Lower leg skin (tissue), 4 donors: ENCODE measurements at places on chromosomes 1 and 21. TPM values are rescaled to one million over a fixed set of nuclear protein-coding genes. Genes with fewer than 3 reads are reported as not detected.

The NR0B2 gene
- not detected for total RNA-seq

DNA sequence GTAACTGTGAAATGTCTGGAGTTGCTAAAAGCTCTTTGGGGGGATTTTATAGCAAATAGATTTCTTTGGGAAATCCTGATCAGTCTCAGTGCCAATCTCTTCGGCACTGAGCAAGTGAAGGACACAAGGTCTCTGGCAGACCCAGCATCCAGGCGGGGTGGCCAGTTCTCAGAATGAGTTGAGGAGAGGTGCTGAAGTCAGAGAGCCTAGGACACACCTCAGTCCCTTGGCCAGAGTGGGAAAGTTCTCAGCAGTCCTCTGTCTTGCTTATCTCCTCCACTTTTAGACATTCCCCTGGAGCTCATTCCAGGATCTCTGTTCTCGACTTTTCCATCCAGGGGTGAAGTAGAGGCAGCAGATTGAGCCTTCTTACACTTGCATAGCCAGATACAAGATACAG lies 6.7 kb downstream of the HLX start:
- DNase-seq: no peak

DNA sequence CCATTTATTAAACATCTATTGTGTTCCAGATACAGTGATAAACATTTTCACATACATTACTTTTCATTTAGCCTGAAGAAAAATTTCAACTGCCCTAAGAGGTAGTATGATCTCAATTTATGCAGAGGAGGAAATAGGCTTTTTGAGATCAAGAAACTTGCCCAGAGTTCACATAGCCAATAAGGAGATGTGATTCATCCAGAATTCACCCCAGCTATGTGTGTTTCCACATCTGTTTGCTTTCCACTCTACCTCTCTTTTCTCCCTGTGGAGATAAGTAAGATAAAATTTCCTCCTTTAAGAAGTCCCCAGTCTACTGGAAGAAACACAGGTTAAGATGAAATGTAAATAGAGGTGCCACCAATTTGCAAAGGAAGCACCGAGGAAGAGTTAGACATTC lies 199.7 kb upstream of the C8B start:
- DNase-seq: no peak

DNA sequence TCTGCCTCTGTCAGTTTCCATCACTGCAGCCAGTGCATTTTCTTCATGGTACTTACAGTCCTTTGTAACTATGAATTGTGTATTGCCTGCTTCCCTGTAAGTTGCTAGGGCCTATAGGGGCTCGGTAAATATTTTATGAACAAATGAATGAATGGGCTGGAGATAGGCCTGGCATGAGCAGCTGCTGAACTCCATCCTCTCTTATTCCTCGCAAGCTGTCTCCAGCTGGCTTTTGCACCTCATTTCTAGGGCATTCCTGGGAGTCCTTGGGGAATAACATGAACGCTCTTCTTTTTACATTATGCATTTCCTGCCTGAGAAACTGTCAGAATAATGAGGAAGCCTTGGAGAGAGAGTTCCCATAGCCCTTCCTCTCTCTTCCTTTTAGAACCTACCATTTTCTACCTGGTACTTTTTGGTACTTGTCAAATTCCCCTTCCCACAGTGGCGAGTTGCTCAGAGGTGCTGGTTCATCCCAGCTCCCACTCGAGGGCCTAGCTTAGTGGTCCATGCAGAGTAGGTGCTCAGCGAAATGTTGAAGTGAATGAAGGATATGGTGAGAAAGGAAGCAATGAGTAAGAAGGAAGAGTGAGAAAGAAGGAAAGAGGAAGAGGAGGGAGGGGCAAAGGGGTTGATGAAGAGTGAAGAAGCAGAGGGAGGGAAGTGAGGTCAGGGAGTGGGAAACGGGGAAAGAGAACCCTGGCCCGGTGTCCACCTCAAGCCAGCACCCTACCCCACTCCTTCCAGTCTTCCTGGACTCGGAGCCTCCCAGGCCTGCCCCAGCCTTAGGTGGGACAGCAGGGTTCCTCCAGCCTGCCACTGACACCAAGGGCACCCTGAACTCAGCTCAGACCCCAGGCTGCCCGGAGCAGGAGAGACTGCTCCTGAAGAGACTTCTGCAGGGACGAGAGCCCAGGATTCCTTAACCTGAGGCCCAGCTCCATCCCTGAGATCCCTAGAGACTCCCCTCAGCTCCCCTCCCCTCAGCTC lies 29.6 kb downstream of the KCNC4 start:
- DNase-seq: no peak

DNA sequence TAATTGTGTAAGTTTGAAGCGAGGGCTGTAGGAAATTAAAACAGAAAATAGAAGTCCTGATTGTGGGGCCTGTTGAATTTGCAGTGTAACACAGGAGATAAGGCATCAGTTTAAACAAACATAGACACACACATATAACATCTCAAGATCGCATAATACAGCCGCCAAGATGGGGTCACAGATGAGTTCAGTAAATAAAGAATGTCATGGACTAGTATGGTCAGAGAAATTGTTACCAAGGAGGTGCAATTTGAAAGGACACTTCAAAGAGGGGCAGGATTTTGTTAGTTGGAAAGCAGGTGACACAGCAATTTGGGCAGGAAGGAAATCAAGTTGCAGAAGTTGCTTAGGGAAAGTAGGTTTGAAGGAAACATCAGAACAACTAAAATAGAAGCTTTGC lies 450.0 kb downstream of the USP25 start:
- no peak for DNase-seq
